Activated T-helper 17 cell treated with anti-CD3 and anti-CD28 coated beads, Interleukin-2, amount 50 U/mL, for 72 hours (primary cell): ENCODE measurements at places on chromosomes 2 and 18. TPM values are rescaled to one million over a fixed set of nuclear protein-coding genes. Genes with fewer than 3 reads are reported as not detected.

The MROH2A gene
- not detected for total RNA-seq

DNA sequence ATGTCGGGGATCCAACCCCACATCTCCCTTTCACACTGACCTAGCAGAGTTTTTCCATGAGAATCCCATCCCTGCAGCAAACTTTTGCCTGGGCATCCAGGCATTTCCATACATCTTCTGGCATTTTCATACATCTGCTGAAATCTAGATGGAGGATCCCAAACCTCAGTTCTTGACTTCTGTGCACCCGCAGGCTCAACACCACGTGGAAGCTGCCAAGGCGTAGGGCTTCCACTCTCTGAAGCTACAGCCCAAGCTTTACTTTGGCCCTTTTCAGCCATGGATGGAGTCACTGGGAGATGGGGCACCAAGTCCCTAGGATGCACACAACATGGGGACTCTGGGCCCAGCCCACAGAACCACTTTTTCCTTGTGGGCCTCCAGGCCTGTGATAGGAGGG, 32.2 kb upstream of the TEX51 start:
- no peak overlapping the region for H3K27ac ChIP-seq
- H3K36me3 ChIP-seq, result no peaks in the 10 kb centered on the region
- no peaks in the 10 kb centered on the region for H3K4me1 ChIP-seq

- no peaks in the 10 kb centered on the region for H3K36me3 ChIP-seq
- H3K27ac ChIP-seq, result peak overlapping the region; percentile 53
- H3K4me1 ChIP-seq, result peaks cover 19% of the 10 kb centered on the region
- peak; percentile 52 for ATAC-seq
- H3K27me3 ChIP-seq, result peaks cover 5% of the 10 kb centered on the region
Measured at GRCh38 chr2:64939332-64939917, 49.8 kb upstream of the SLC1A4 start.

- peak overlapping the region; percentile 13 for H3K4me3 ChIP-seq
- peaks cover 12% of the 10 kb centered on the region for H3K4me1 ChIP-seq
- peaks cover 21% of the 10 kb centered on the region for H3K27me3 ChIP-seq
- no peak for ATAC-seq
Measured at GRCh38 chr2:213145715-213146242, 5.6 kb downstream of the IKZF2 start.

DNA sequence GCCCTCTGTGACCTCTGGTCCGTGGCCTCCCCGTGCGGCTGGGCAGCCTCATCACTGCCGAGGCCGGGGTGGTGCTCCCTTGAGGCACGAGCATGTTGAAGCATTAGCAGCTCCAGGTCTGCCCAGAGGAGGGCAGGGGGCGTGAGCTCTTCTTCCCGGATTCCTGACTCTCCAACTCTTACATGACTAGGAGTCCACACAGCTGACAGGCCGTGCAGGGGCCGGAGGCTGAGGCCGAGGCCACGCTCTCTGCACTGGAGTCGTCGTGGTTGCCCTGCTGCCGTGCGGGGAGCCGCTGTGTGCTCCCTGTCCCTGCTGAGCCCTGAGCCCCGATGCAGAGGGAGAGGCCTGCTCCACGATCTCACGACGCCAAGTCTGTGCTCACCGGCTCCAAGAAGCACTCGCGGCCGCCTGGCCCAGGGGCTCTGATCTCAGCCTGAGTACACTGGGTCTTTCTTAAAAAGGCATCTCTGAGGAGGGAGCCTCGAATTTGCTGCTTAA, 19.4 kb upstream of the KCNG2 start:
- H3K36me3 ChIP-seq, result no peaks in the 10 kb centered on the region
- no peak for ATAC-seq
- peaks cover 2% of the 10 kb centered on the region for H3K27me3 ChIP-seq
- no peak overlapping the region for H3K4me3 ChIP-seq

- no peaks in the 10 kb centered on the region for H3K36me3 ChIP-seq
- no peaks in the 10 kb centered on the region for H3K4me1 ChIP-seq
- H3K4me3 ChIP-seq, result no peak overlapping the region
- no peak for ATAC-seq
- H3K27ac ChIP-seq, result no peak overlapping the region
Measured at GRCh38 chr2:96881349-96882195, 11.7 kb upstream of the SEMA4C start.

GRCh38 chr18:76475450-76476194, 19.4 kb downstream of the ZNF516 start:
- no peaks in the 10 kb centered on the region for H3K27me3 ChIP-seq
- peak overlapping the region; percentile 53 for H3K4me3 ChIP-seq
- peaks cover 33% of the 10 kb centered on the region for H3K4me1 ChIP-seq
- H3K27ac ChIP-seq, result no peak overlapping the region
- no peaks in the 10 kb centered on the region for H3K36me3 ChIP-seq
- no peak for ATAC-seq

DNA sequence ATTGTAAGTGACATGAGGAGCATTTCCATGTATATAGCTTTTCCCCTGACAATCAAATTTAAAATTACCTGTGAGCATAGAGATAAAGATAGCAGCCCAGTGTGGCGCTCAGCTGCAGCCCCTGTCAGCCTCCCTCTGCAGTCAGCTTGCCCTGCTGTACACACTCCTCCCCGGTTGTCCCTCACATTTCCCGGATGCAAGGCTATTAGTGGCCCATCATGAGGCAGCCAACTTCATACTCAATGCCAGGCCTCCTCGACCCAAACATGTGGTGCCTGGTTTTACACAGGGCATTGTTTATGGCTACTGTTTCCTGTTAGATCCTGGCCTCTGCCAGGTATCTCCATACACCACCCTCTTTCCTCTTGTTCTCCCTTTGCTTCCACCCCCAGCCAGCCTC, 116.1 kb upstream of the SH3BP4 start:
- H3K27ac ChIP-seq, result no peak overlapping the region
- peaks cover 31% of the 10 kb centered on the region for H3K27me3 ChIP-seq
- no peak overlapping the region for H3K4me3 ChIP-seq
- H3K4me1 ChIP-seq, result no peaks in the 10 kb centered on the region
- no peaks in the 10 kb centered on the region for H3K36me3 ChIP-seq

DNA sequence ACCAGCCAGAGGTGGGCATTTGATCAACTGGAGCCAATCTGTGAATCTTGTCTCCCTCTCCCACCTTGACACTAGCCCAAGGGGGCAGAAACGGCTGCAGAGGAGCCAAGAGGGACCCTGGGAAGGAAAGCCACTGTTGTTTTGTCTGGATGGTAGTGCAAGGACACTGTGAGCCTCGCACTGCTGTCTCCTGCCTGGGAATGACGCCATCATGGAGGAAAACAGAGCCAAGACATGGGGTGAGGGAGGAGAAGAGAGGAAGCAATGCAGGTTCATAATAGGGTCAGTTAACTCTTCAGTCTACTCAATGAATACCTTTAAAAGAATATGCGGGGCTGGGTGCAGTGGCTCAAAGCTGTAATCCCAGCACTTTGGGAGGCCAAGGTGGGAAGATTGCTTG, 231.1 kb upstream of the AGAP1 start:
- peaks cover 36% of the 10 kb centered on the region for H3K27me3 ChIP-seq
- ATAC-seq, result no peak
- H3K4me1 ChIP-seq, result no peaks in the 10 kb centered on the region
- no peaks in the 10 kb centered on the region for H3K36me3 ChIP-seq

DNA sequence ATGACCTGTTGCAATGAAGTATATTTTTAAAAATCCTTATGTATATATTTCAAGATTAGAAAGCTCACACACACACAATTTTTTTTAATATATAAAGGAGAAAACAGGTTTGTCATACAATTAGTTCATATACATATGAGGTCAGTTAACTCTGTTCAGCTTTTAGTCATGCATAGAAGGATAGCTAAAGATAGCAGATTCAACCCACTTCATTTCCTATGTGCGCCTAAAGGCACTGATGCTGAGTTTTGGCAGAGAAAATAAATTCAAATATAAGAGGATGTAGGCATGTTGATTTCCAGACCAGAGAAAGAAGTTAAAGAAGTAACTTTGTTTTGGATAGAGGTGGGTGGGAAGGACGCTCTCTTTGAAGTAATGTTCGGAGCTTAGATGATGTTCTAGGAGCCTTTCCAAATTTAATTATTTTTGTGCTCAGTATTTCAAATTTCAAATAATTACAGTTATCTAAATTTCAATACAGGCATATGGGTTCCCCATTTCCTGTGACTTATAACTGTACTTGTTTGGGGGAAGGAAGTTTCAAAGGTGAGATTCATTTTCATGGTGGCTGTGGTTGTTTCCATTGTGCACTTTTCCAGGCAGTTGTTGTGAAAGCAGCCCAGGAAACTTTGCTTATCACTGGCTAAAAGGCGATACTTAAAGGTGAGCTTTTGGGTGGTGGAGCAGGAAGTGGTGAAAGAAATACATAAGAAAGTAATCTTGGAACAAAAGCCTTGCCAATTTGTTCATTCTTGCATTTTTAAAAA, 523.4 kb upstream of the FANCL start:
- H3K4me1 ChIP-seq, result no peaks in the 10 kb centered on the region
- H3K4me3 ChIP-seq, result no peak overlapping the region

GRCh38 chr2:204539019-204539385, 6.3 kb upstream of the PARD3B start:
- H3K27ac ChIP-seq, result no peak overlapping the region
- H3K36me3 ChIP-seq, result no peaks in the 10 kb centered on the region
- no peak overlapping the region for H3K4me3 ChIP-seq
- peaks cover 4% of the 10 kb centered on the region for H3K27me3 ChIP-seq

GRCh38 chr2:134120733-134121630, 132.9 kb upstream of the MGAT5 start:
- H3K27me3 ChIP-seq, result no peaks in the 10 kb centered on the region
- H3K36me3 ChIP-seq, result peaks cover 27% of the 10 kb centered on the region
- peak overlapping the region; percentile 65 for H3K27ac ChIP-seq
- peak overlapping the region; percentile 82 for H3K4me3 ChIP-seq
- H3K4me1 ChIP-seq, result peaks cover 38% of the 10 kb centered on the region
